CD4-positive, alpha-beta T cell treated with Interleukin-10 for 1 hour (primary cell): ENCODE measurements at places on chromosomes 4 and X.

DNA sequence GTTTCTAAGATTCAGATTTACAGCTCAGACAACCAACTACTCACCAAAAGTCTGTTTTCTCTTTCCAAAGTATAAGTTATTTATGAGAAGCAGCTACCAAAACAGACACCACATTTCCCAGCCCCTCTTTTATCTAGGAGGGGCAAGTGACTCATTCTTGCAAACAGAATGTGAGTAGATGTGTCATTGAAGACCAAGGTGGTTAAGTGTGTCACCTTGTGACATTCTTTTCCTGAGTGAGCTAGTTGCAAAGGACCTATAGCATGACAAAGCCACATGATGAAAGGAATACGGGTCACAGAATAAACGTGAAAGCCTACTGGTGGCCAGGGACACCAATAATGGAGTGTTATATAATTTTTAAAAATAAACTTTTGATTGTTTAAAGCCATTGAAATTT, 50.0 kb downstream of the SLC7A11 start:
- no peak for DNase-seq

DNA sequence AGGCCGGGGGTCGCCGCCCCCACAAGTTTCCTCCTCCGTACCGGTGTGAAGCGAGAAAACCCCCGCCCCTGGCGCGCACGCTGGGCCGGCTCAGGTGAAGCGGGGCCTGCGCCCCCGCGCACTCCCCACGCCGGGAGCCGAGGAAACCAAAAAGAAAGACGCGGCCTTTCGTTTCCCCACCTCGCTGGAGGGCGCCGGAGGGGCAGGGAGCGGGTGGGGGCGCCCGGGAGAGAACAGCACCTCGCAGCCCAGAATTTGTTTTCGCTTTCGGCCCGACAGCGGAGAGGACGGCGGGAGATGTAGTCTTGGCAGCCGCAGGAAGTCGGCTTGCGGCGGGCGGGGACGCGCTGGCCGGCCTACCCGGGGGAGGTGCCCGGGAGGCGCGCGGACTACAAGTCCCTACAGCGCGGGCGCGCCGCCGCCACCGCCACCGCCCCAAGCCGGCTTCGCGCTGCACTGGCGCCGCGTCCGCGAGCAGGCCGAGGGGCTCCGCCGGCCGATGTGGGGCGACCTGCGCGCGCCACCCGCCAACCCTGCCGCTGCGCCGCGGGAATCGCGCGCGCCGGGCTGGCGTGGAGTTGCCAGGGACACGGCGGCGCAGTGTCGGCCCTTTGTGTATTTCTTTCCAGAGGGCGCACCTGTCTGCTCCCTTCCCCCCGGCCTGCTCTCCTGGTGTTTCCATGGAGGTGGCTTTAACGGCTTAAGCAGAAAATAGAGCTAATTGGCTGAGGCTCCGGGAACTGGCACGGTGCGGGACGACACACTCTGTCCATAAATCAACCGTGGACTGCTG, at the start of gene OTUD4:
Gene OTUD4 (minus strand): TSS at position 292 of the 793 bp plus-strand sequence. CDS start 616 bp downstream, outside the sequence.
- peak; percentile 96 for DNase-seq

DNA sequence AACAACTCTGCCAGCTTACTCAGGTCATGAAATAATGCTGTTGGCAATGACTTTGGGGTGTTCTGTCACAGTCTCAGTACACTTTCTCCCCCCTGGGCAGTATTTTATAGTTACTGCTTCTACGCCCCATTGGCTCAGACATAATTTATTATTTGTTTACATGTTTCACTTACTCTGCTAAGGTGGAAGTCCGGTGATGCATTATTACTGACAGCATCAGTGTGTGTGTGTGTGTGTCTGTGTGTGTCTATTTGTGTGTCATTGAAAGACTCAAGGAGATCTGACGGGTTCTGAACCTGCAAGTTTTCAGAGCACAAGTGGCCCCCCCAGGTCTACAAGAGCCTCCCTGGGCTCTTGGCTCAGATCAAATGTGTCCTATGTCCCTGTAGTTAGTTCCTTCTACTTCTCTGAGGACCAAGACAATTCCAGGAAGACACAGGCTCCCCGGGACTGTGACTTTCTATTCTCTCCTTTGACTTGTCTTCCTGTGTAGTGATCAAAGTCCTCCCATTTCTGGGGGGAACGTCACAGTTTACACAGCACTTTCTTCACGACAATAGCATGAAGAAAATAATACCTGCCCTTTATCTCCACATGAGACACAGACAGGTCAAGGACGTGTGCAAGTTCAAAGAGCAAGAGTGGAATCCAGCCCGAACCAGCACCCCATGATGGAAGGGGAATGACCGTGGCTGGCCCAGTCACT, 283.7 kb upstream of the GATB start:
- no peak for DNase-seq

DNA sequence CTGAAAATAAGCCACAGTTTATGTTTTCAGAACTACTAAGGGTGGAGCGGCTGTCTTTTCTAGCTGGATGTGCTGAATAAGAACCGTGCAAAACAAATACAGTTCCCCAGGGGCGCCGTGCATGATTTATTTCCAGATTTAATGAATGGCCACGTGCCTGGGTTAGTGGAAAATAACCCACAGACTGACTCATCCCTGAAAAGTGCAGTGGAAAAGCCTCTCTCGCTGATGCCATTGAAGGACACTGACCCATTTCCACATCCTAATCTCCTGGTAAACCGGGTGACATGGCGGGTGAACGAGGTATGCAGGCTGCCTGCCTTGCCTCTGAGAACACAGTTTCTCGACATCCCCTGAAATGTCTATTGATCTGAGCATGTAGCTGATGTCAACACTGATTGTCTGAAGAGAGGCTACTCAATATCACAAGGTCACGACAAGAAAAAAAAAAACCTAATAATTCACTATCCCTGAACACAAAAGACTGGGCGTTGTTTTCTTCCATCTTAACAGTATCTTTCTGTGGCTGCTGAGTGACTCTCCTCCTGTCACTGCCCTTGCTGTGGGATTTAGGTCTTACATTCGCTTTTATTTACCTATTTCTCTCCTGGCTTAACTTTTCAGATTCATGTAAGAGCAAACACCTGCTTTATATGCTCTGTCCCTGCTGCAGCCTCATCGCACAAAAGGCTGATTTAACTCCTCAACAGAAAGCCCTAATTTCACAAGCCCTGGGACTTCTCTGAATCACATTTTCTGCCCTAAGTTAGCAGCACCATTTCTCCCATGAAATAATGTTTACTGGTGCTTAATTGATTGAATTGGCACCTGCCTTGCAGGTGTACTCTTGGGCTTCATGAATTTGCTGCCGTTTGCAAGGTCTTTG, 76.9 kb upstream of the SCOC start:
- DNase-seq, result no peak

DNA sequence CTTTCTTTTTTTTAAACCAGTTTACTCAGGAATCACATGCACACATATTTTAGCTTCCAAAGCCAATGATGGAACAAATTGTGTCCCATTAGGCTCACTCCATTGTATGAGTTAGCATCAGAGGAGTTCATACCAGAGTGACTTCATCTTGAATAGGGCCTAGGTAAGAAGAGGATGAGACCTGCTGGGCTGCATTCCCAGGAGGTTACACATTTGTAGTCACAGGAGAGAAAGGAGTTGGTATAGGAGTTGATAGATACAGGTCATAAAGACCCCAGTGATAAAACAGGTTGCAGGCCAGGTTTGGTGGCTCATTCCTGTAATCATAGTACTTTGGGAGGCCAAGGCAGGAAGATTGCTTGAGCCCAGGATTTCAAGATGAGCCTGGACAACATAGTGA, 9.3 kb downstream of the PDGFRA start:
- no peak for DNase-seq

- no peak for DNase-seq
These were observed 6.7 kb downstream of the NUP62CL start for GRCh38 chrX:107199491-107199890.

DNA sequence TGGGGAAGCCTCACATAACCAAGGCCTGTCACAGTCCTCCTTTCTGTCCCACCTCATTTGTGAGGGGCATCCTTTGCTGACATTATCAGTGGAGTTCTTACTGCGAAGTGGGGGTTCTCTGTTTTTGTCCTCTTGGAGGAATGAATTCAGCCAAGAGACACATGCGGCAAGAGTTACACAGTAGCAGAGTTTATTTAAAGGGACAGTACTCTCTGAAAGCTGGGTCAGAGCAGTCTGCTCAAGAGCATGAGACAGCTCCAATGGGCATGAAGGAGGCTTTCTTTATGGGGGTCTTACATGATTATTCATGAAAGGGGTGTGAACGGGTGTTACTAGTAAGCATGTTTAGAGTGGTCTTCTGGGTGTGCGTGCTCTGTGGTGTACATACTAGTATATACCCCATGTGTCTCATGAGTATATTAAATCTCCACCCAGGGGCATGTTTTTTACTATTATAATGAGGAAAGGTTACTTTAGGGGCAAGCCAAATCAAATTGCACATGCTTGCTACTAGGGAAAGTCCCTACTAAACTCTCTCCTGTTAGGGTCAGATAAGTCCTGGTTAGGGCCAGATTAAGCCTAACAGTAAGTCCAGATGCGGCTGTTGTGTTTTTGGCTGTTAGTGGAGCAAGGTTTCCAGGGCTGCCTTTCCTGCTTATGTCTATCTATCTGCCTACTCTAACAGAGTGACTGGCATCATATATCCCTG, 19.8 kb upstream of the LGI2 start:
- DNase-seq, result no peak

DNA sequence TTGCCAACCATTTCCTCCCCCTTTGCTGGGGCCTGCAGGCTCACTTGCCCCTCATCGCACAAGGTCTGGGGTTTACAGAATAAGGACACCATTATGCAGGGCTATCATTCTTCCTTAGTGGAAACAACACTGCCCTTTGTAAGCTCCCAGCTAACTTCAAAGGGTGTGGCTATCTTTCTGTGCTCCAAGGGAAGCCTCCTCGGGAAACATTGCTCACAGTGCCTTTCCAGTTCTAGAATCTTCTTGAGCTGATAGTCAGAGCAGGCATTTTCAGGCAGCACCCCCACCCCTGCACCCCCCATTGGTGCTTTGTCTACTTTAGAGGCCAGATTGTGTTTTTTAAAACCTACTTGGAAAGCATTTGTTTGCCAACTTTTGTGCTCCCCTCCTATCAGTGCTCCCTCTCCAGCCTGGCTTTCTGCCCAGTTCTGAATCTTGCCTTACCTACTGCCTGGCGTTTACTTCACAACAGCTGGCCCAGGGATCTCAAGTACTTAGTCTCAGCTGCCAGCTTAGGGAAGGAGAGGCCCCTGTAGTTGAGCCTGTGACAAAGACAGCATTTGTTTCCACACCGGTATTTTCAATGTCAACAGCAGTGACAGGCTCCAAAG, 53.5 kb downstream of the PLAC1 start:
- no peak for DNase-seq
